ENCODE measurements at places on chromosomes 16 and 17.
A peak's percentile ranks its signal among the peaks of the same experiment; 100 is the strongest.

GRCh38 chr16:28011223-28011622 is 52.3 kb downstream of the GSG1L start:
- no peak for DNase-seq

DNA sequence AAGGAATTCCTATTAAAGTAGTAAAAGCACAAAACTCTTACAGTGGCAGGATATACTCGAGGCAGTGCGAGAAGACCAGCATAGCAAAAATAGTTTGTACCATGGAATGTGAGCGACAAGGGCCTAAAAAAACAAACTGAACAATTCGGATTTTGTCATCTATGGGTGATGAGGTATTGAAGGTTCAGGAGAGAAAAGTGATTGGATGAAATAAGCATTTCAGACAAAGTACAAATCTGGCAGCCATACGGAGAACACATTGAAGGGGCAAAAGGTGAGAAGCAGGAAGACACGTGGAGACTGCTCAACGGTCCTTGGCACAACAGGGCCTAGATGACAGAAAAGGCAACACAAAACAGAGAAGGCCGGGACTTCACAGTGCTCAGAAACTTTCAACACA is 22.5 kb downstream of the MYH10 start:
- peak; percentile 84 for DNase-seq

- DNase-seq, result no peak
Measured at GRCh38 chr16:22400900-22401299, 26.5 kb upstream of the CDR2 start.

DNA sequence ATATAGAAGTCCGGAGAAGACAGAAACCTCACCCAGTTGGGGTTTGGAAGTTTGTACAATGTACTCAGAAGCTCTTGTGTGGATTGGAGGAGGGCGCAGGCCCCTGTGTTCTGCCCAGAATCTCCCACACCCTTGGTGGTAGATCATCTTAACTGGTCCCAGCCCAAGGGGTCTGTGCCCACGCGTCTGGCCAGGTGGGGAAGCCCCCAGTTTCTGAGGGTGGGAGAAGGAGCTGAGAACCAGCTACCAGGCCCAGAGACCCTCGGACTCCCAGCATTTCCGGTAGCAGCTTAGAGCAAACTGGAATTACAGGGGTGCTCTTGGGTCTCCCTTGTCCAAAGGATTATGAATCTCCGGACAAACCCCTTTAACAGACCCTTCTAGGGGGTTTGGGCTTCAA is 2.3 kb upstream of the PPP1R9B start:
- no peak for DNase-seq

DNA sequence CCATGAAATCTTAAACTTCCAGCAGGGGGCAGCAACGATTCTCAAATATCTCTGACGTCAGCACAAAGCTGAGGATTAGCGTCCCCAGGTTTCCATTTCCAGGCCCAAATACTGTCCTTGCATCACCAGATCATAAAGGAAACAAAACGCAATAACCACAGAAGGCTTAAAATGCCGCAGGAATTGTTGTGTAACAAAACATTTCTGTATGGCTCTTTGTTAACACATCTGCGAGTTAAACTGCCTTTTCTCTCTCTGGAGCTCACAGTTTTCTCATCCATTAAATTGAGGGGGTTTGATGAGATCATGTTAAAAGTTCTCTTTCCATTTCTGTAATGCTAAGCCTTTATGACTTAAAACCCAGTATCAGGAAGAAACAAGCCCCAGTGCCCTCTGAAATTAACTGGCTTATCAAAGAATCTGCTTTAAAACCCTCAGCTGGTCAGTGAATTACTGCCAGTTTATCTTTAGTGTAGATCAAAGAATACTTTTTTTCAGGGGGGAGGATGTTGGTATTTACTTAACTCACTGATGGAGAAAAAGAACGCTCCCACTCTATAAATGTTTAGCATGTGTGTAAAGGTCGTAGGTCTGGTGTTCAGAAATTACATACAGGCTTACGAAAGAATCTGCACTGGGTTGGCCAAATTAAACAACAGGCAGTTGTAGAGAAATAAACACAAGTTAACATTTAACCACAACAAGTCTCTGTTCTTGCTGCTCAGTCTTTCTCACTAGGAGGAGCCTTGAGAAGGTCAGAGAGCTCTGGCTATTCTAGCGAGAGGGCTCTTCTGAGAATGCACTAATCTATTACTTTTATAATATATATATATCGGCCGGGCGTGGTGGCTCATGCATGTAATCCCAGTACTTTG is 10.6 kb upstream of the TERF2 start:
- peak; percentile 90 for DNase-seq

GRCh38 chr17:64327201-64327930 is 63.3 kb downstream of the PECAM1 start:
- peak; percentile 93 for DNase-seq
